Kasumi-1 (cell line): ENCODE measurements at places on chromosomes 11 and 22.

- no peak for DNase-seq
These were observed 28.1 kb upstream of the ALX4 start for GRCh38 chr11:44338026-44338425.

DNA sequence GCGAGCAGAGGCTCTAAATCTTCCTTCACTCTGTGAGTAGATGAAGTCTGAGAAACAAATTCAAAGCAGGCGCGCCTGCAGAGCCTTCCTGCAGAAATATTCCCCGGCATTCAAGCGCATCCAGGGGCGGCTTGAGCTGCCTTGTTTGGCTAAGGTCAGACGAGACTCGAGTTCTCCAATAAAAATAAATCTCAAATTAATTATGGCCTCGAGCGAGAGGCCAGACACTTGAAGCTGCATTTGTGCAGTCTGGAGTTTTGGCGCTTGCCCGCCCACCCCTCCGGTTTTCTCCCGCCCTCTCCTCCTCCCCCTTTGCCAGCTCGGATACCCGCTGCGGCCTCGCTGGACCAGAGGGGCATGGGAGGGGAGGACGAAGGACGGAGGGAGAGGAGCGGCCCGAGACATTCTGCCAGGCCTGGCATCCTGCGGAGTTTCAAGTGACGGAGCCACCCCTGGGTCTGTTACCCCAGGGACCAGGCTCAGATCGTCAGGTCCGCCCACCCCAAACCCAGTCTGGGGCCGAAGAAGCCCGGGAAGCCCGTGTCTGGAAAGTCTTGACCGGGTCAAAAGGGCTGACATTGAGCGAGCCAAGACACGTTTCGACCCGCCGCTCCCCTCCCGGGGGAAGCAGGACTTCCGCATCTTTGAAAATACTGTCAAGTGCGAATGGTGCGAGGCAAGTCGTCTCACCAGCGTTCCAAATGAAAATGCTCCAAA lies 3.8 kb upstream of the FLI1 start:
- no peak for DNase-seq

- no peak for DNase-seq
These were observed 2.8 kb downstream of the GALNT18 start for GRCh38 chr11:11618973-11619435.

DNA sequence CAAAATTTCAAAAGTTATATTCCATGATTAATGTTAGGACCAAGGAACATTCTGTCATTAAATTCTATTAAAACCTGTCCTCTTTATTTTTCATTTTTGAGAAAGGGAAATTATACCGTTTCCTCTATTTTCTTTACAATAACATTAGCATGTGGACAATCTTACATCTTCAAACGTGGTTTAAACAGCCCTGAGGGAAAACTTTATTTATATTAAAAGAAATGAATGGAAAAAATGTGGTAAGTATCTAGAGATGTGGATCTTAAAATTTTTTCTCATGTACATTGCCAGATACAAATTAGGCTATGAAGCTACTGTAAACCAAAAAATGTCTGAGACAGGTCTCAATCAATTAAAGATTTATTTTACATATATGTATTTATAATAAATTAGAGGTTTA lies 18.9 kb upstream of the FIBIN start:
- DNase-seq, result no peak

DNA sequence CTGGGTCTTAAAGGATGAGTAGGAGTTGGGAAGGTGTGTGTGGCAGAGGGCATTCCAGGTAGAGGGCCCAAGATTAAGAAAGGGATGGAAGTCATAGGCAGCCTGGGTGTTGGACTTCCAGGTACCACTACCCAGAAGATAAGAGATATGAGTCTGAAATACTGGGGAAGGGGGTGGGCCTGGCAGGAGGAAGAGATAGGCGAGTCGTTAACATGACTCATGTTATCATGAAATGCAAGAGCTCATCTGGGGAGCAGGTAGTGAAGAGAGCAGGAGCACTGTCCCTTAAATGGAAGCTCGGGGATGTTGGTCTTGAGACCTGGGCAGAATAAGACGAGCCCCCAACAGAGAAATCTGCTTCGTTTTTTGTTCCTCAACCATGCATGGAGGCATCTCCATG lies 10.2 kb downstream of the ZC3H7B start:
- no peak for DNase-seq

DNA sequence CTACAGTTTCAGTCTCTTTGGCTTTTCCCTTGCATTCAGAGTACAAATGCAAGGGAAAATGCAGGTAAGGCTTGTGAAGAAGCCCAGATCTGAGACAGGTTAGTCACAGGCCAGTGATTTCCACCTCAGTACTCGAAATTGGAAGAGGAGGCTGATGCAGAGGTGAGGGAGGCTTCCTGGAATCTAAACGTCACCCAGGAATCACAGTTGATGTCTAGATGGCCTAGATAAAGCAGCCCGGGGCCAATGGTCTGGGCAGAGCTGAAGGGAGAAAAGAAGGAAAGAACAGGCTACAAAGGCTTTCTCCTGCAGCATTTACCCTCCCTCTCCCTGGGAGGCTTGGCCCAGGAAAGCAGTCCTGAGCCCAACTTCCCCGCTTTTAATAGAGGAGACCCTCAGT lies 8.5 kb downstream of the TRIM6 start:
- no peak for DNase-seq

DNA sequence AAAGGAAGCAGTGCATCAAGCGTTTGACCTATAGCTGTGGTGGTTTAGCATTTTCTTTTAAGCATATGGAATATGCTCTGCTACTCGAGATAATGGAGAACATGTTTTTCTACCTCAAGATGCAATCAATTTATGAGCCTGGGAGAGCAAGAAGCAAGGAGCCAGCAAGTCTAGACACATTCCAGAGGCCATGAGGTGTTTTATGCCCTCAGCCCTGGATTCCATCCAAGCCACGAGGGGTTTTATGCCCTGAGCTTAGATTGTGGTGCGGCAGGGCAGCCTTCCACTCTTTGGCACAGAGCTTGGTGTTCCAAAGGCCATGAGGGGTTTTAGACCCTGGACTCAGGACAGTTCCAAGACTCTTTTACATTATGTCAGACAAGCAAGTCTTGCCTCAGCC lies 11.7 kb upstream of the DNAJB13 start:
- no peak for DNase-seq

GRCh38 chr22:33903012-33903411 lies 17.3 kb downstream of the LARGE1 start:
- DNase-seq, result no peak

- peak; percentile 56 for DNase-seq
These were observed 37.1 kb upstream of the AKIP1 start for GRCh38 chr11:8873741-8874405.

DNA sequence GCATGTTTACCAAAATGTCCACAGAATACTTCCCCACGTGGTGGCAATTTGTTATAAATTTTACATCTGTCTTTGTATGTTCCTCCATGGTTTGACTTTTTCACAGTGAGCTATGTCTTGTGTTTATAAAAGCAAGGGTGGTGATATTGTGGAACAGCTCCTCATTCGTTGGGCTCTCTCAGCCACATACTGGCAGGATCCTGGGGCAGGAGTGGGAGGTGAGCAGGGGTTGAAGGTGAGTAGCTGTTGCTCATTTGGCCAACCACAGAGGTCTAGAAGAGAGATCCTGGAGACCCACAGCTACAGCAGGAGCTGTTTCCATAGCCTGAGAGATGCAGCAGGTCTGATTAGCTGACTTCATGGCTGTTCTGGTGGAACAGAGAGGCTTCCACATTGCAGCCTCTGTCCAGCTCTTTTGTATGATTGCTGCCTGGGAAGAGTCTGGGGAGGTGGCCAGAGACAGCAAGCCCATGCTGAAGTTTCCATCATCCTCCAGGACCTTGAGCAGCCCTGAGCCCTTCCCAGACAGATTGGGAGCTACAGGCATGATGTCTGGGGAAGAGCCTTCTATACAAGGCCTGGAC lies 128.1 kb downstream of the LDLRAD3 start:
- DNase-seq, result no peak

DNA sequence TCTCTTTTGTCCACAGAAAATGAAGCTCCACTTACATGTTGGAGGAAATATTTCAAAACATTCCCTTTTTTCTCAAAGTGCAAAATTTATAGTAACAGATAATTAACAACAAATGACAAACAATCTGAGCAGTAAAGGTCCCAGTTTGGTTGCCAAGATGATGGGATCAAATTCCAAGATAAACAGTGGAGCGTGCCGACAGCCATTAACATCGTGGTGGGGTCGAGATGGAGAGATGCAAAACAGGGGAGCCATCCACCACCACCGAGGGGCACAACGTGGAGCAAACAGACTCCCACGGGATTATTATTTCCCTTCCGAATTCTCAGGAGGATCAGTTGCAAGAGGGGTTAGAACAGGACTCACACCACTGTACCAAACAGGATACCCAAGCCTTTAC lies 17.2 kb downstream of the MPPED2 start:
- DNase-seq, result no peak

- no peak for DNase-seq
These were observed 23.2 kb downstream of the MED15 start for GRCh38 chr22:20530368-20531153.

- no peak for DNase-seq
These were observed 32.2 kb upstream of the PLET1 start for GRCh38 chr11:112292785-112293407.

GRCh38 chr11:80346353-80347059 lies 905.7 kb upstream of the TENM4 start:
- no peak for DNase-seq

GRCh38 chr11:8686325-8686724 lies 3.7 kb downstream of the RPL27A start:
- no peak for DNase-seq

- peak; percentile 15 for DNase-seq
These were observed 2.1 kb downstream of the ARHGEF12 start for GRCh38 chr11:120338107-120338933.

GRCh38 chr22:46600273-46600796 lies 19.9 kb upstream of the GRAMD4 start:
- no peak for DNase-seq

GRCh38 chr11:6941970-6942369 lies 15.7 kb downstream of the ZNF215 start:
- peak; percentile 4 for DNase-seq

DNA sequence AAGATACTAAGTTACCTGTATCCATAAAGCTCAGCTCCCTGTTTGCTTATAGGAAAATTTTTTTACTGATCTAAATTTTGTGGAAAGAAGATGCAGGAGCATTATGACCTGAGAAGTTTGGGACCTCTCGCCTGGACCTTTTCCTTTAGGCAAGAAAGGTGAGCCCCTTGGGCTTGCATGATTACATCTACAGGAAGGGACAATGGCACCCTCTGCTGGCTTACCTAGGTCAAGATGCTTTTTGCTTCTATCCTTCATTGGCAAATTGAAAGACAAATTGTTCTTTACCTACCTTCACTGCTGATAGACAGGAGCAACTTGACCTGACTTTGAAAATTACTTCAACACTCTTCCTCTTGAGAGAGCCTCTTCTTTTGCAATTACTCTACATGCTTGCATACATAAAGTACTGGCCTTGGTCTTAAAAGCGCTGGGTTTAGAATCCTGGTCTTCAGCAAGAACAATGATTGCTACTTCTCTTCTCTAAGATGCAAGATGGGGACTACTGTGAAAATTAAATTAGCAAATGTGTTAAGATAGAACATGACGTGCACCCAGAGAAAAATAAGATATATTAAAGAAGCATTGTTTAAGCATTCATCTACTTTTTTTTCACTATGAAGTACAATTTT lies 147.2 kb downstream of the TRPC6 start:
- DNase-seq, result peak; percentile 44

- DNase-seq, result no peak
These were observed 3.2 kb downstream of the NCF4 start for GRCh38 chr22:36863979-36864378.

- DNase-seq, result no peak
These were observed 157.5 kb downstream of the CHST1 start for GRCh38 chr11:45507916-45508315.

GRCh38 chr11:86196913-86197312 lies 47.6 kb upstream of the EED start:
- no peak for DNase-seq

- no peak for DNase-seq
These were observed 12.4 kb downstream of the POU2AF3 start for GRCh38 chr11:111310723-111311122.

- no peak for DNase-seq
These were observed 52.1 kb downstream of the NTM start for GRCh38 chr11:131422496-131422895.

- no peak for DNase-seq
These were observed 42.7 kb downstream of the KCNJ1 start for GRCh38 chr11:128824191-128825049.

DNA sequence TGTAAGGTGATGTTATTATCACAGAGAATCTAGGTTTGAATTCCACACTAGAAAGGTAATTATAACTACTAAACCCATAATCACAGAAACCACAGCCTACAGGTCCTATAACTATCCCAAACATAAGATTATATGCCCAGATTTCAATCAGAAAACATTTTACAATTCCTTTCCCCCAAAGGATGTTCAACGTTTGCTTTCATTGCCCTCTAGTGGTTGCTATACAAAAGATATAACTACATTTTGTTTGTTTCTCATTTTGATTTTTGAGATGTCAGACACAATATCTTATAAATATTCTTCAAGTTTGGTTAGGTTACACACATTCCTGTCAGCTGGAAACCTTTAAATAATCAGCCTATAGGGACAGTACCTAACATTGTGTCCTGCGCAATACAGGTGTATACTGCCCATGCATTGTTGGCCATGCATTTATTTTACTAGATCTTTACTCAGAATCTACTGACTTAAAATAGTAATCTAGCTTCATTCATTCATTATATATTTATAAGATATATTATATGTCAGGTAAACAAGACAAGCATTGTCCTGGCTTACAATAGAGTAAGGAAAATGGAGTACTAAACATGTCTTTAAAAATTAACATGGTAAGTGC lies 530.5 kb upstream of the CCDC90B start:
- peak; percentile 30 for DNase-seq

DNA sequence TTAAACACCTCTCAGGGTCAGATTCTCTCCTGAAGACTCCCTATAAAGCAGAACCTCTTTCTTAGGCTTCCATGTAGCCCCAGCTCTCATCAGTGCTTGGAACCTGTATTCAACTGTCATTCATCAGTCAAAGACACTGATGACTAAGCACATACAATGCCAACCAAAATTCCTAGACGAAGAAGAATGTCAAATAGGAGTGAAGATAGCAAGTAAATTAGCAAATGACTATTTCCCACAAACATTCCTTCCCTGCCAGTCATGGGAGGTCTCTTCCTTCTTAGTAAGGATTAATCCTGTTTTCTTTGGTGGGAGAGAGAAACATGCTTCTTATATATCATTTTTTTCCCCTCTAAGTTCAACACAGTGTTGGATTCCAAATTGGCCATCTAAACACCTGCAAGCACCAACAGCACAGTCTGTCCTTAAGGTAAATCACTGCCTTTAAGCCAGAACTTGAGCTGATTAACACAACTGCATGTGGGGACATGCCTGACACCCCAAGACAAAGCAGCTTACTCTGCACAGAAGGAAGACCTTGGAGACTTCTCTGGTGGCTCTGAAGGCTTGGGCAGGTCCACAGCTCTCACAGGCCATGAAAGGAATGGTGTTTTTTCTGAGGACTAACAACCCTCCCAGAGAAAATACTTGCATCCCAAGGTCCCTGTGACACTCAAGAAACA lies 47.5 kb upstream of the ME3 start:
- no peak for DNase-seq

GRCh38 chr22:35452351-35452781 lies 52.4 kb downstream of the MCM5 start:
- no peak for DNase-seq
